Stimulated activated CD4-positive, alpha-beta T cell treated with anti-CD3 and anti-CD28 coated beads, TNF-alpha, amount 100 ng/mL, for 48 hours (primary cell): ENCODE measurements at places on chromosomes 1 and 21.

- DNase-seq = no peak
These were observed 71.7 kb downstream of the SNX7 start for GRCh38 chr1:98732985-98733781.

- DNase-seq = no peak
These were observed 82.2 kb downstream of the MDM4 start for GRCh38 chr1:204598319-204598969.

- DNase-seq = no peak
These were observed 7.3 kb downstream of the SLC44A3 start for GRCh38 chr1:94827434-94827833.

- DNase-seq = no peak
These were observed 28.0 kb downstream of the ARHGAP29 start for GRCh38 chr1:94209425-94209824.

DNA sequence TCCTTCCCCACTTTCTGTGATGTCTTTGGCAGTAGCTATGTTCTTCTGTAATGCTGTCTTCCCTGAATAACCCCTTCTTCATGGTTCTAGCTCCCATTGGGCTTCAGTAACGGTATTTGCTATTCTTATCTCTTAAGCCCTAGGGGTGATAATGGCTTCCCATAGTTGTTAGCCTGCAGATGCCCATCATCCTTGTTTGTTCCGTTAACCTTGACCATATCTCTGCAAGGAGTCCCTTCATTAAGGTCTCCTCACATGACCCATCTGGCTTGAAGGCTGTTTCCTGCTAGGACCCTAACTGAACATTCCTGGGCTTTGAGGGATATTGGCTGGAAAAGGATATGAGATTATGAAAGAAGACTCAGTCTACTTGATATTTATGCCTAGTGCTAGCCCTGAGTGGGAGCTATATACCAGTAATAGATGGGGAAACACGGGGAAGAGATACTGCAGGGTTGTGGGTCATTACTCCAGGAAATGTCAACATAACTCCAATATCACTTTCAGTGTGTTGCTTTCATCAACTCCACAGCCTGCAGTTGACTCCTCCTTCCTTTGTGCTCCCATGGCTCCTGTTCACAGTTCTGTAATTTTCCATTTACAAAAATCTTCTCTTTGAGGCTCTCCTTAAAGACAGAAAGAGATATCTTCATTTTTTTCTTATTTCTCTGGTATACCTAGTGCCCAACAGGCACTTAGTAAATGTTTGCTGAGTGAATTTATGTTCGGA is 2.5 kb downstream of the MR1 start:
- no peak for DNase-seq

DNA sequence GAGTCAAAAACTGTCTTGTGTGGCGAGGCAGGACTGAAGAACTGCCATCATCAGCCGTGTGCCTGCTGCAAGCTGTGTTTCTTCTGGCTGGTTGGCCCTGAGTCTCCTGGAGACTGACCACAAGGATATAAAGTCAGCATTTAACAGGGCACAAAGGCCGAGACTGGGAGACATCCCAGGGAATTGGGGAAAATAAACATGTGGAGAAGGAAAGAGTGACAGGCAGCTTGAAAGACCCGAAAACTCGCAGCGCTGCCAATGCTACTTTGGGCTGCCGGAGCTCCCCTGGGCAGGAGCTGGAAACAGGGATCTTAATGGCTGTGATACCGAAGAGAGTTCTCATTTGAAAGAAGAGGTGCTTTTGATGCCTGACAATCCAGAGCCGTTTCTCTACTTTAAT is 125.3 kb upstream of the HMGB4 start:
- DNase-seq = no peak

DNA sequence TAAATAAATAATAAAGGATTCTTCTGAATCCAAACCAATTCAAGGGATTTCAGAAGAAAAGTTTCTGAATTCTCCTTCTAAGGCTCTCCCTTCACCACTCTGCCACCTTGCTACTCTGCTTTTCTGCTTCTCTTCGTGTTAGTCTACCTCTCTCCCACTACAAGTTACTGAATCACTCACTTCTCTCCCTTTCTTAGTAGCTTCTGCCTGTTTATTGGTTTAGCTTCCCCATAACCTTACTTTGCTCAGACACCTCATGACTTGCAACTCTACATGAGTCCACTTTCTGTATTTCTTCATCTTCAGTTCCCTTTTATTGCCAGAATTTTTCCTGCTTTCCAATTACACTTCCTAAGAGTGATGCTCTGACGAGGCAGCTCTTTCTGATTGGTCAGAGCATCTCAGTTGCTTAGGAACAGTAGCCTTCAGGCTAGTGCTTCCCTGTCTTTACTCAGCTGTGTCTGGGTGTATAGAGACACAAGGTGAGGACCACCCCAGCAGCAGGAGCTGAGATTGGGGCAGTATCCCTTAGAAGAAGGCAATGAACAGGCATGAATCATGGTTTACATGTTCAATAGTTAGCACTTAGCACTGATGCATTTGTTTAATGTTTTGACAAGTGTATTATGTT is 144.6 kb downstream of the SLC30A10 start:
- DNase-seq = no peak

- no peak for DNase-seq
These were observed 70.5 kb upstream of the CSF1 start for GRCh38 chr1:109840011-109840629.

GRCh38 chr1:234932511-234933430 is 195.9 kb downstream of the TOMM20 start:
- no peak for DNase-seq

GRCh38 chr1:104765085-104765484 is 1015.4 kb downstream of the AMY1C start:
- no peak for DNase-seq

GRCh38 chr1:169906938-169907337 is 13.2 kb upstream of the SCYL3 start:
- no peak for DNase-seq

DNA sequence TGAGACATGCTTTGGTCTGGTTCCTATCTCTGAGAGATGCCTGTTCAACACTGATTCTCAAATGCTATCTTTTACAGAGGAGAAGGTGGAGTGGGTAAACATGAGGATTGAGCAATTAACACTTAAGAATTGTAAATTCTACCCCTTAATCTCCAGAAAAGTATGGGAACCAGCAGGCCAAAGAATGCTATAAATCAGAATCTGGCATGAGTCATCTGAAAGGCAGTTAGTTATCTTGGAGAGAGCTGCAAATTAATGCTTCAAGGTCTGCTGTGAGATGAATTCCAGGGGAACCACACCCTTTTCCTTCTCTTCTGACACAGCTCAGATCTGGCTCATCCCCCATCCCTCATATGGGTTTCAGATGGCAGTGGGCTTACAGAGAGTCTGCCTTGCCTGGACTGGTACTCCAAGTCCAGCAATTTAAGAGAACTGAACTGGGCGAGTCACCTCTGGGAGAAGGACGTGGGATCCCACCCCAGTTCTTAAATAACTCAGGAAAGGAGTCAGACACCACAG is 5.2 kb downstream of the S100A10 start:
- DNase-seq = no peak

- no peak for DNase-seq
These were observed 49.2 kb upstream of the ATP5PO start for GRCh38 chr21:33964706-33965325.

DNA sequence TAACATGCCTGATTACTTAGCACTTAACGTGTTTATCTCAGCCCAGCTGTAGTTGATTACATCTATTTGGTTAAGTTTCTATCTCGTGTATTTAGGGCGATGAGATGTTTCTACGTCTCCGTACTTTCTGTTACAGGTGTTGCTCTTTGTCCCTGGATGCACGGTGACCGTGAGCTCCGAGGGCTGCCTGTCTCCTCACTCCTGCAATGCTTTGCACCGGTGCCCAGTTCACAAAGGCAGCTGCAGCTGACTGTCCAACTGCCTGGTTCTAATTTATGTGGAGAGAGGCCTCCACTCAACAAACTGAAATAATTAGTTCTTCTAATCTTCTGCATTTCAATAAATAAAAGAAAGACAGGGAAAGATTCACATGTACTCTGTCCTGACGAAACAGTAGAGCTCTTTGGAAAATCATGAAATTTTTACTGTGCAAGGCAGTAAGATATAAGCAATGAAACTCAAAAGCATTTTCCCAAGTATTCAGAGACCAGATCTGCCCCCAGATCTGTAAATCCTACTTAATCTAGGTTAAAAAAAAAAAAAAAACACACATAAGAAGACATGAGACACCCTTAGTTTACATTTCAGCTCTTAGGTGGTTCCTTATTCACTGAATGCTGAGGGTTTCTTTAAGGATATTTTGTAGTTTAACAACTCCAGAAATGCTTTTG is 108.2 kb downstream of the TGFBR3 start:
- no peak for DNase-seq

DNA sequence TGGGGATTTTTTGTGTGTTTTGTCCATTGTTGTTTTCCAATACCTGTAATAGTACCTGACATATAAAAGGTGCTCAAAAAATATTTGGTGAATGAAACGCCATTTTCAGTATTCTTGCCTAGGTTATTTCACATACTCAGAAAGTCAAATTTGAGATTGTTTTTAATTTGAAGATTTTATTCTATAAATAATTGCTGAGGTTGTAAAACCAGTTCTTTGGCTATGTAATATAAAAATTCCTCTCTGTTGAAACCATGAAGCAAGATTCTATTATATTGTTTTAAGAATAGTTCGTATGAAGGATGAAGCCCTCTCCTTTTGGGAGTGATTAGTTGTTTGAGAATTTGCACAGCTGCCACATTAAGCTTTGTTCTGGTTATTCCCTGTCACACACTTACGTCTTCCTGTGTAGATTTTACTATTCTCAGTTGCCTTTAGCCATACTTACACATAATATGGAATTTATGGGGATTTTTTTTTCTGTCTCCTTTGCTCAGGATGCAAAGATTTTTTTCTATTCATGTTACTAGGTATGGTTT is 60.2 kb upstream of the MPC2 start:
- DNase-seq = no peak

DNA sequence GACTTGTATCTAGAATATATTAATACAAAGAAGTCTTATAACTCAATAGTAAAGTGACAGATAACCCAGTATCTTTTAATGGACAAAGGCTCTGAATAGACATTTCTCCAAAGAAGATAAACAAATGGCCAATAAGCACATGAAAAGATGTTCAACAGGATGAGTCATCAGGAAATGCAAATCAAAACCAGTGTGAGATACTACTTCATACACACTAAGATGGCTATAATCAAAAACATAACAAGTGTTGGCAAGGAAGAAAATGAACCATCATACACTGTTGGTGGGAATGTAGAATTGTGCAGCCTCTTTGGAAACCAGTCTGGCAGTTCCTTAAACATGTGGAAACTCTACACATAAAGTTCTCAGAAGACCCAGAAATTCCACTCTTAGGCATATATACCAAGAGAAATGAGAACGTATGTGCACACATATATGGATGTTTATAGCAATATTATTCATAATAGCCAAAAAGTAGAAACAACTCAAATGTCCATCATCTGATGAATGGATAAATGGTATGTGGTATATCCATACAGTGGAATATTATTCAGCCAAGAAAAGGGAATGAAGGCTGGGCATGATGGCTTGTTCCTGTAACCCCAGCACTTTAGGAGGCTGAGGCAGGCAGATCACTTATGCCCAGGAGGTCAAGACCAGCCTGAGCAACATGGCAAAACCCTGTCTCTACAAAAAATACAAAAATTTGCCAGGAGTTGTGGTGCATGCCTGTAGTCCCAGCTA is 9.9 kb upstream of the MPL start:
- DNase-seq = no peak

DNA sequence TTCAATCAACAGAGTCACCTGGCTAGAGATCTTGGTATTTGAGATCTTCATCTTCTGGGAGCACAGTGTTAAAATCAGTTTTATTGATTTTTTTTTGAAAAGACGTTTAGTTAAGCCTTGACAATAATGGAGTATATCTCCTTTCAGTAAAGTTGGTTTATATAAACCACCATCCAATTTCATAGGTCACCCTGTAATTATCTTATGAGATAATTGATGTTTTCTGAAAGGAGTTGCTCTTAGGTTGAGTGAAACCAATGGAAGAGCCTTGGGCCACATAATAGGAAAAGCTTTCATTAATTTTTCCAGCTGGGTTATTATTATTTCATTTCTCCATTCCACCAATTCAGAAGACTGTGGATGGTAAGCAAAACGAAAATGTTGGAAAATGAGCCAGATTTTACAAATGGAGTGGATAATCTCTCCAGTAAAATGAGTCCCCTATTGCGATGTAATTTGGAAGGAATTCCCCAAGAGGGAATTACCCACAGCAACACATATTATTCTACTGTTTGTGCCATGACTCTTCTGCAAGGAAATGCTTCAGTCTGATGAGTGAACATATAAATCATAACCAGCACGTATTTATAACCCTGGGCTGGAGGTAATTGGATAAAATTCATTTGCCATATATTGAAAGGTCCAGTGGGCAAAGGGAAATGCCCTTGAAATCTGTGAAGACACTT is 46.2 kb upstream of the TINAGL1 start:
- no peak for DNase-seq

GRCh38 chr1:62283986-62284385 is 35.2 kb downstream of the KANK4 start:
- DNase-seq = no peak

GRCh38 chr1:110718452-110718851 is 43.7 kb upstream of the KCNA3 start:
- no peak for DNase-seq

GRCh38 chr1:244878681-244879080 is 14.3 kb upstream of the HNRNPU start:
- no peak for DNase-seq

DNA sequence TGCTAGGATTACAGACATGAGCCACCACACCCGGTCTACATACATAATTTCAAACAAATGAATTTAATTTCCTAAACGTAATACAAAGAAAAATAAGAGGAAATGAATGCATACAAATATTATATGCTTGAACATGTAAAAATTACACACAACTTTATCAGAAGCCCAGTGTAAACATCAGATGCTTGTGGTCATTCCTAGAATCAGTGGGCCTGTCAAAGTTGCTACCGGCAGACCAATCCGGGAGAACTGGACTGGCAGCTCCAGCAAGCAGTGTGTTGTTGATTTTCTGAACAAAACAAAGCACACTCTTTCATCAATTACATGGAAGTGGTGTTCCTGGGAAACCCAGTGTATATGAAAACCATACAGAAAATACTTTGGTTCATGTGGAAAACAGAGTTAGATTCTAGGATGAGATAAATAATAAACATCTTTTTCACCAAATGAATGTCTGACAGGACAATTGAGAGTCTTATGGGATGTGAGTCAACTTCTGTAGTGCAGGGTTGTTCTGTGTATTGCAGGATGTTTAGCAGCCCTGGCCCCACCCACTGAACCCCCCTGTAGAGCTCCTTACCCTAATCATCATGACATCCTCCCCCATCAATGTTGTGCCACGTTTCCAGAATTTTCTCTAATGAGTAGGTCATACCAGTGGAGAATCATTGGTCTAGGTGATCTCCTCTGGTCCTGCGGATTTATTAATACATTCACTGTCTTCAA is 33.8 kb downstream of the MFSD2A start:
- no peak for DNase-seq

GRCh38 chr1:62706985-62707743 is 19.0 kb upstream of the DOCK7 start:
- no peak for DNase-seq

GRCh38 chr1:10490286-10490970 is 15.7 kb downstream of the PEX14 start:
- no peak for DNase-seq

- no peak for DNase-seq
These were observed 64.7 kb upstream of the HIVEP3 start for GRCh38 chr1:41983451-41983850.

GRCh38 chr1:244496186-244496585 is 35.1 kb downstream of the CATSPERE start:
- DNase-seq = no peak
